NCI-H82 (cell line): ENCODE measurements at places on chromosomes 2 and 18.
A peak's percentile ranks its signal among the peaks of the same experiment; 100 is the strongest.

DNA sequence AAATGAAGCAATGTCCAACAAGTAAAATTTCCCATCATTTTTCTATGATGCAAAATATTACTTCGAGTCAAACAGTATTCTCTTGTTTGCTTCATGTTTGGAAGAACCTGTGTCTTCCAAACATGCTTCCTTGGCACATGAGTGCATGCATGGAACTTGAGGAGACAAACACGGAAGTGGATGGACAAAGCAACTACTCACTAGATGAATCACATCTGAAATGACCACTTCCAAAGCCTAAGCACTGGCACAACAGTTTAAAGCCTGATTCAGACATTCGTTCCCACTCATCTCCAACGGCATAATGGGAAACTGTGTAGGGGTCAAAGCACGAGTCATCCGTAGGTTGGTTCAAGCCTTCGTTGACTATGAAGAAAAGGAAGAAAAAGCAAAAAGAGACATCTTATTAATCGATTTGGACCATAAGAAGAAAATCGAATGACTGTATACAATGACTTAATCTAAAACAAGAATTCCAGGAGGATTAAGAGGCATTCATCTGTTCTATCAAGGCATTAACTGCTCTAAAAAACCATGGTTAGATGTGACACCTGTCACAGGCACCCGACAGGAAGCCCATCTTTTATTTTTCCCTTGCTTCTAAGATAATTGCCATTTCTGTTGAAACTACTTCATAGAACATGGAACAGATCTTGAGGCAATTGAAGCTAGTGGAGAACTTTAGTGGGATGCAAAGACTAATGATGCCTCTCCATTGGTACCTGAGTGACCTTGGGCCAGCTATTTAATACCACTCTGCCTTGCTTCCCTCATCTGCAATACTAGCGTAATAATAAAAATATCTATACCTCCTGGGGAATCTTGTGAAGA is 56.0 kb downstream of the ATIC start:
- peak; percentile 41 for DNase-seq

DNA sequence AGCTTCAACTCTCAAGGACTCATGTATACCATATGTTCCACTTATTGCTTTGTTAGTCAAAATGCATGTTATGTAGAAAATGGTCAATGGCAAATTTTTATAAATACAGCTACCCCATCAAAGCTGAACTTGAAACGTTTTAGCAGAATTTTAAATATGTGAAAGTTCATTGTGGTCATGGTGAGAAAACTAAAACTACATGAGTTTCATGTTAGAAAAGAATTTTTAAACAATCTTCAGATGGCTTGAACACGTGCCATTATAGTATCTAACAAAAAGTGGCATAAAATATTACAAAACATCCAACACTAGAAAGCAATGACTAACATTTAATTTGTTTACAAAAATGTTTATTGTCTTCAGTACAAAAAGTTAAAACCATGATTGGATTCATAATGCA is 246.0 kb upstream of the KCNJ3 start:
- DNase-seq, result no peak

DNA sequence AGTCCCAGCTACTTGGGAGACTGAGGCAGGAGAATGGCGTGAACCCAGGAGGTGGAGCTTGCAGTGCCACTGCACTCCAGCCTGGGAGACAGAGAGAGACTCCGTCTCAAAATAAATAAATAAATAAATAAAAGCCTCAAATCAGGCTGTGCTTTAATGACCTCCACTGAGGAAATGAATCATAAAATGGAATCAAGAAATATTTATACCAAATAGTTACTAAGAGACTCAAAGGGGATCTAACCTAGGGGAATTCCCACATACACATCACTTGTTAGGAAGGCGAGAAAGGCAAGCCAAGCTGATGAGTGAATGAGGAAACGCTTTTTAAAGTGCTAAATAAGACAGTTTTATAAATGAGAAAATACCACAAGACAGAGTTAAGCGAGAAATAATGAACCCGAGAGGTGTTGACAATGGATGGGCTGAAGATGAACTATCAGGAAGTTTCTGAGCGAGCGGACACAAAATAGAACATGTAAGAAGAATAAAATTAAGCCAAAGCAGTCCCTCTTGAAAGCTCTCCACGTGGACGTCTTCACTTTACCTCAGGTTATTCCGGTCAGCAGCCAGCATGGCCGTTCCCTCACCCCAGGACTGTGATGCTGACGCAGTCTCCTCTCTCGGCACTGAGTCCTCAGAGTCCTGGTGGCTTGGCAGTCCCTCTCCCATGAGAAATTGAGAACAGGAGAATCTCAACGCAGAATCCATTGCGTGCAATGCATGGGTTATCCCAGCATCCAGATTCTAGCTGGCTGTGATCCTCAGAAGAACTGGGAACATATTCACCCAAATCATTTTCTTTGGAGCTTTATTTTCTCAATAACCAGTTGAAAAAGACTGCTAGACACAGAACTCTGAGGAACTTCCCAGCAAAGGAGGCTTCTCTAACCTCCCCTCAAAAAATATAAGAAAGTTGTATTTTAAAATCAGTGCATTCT is 22.3 kb downstream of the PXDN start:
- no peak for DNase-seq

DNA sequence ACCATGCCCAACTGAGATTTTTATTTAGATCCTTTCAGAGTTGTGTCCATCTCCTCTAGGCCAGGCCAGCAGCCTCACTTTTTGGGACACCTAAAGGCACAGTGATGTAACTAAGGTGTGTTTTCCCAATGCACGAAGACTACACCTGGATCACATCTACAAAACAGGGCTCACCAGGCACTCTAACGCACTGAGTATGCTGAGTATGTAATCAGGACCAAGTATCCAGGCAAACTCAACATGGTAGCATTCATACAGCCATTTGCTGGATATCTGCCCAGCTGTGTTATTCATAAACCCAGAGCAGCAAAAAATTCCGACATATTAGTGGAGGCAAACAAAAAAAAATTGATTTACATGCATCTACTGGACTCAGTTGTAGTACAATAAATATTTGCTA is 33.8 kb downstream of the LPIN2 start:
- DNase-seq, result no peak

GRCh38 chr2:29811378-29811777 is 110.0 kb downstream of the ALK start:
- no peak for DNase-seq

DNA sequence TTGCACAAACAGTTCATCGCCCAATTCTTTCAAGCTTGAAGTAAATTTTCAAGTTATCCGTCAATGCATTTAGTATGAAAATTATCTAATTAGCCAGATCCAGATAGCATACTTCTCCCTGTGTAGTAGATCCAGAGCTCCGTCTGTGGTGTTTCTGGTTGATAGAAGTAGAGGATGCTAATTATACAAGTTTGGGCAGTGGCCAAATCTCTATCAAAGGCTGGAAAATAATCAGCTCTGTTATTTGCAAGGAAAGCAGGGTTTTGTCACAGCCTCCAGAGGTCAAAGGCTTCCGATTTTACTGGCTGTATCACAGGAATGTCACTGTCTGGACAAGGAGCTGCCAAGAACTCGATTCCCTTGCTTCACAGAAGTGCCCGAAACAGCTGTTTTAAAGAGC is 28.6 kb downstream of the LRRC30 start:
- no peak for DNase-seq

DNA sequence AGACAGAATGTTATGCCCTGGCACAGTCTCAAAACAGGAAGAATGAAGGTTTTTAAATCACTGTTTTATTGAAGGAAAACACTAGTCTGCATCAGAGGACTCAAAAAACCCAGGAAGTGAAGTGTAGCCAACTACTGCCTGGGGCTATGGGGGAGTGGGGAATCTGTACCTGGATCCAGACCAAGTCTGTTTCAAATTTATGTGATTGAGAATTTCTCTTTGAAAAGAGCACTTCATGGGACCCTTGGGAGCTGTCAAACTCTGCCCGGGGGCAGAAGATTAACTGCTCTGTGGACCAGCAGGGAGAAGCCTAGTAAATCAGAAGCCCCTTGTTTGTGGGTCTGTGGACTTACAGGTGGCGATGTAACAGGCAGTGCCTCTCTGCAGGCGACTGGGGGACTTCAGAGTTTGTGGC is 45.3 kb upstream of the TANC1 start:
- no peak for DNase-seq

GRCh38 chr2:25972049-25972823 is 10.1 kb downstream of the KIF3C start:
- no peak for DNase-seq

GRCh38 chr2:180314086-180314485 is 307.0 kb upstream of the CWC22 start:
- DNase-seq, result no peak

DNA sequence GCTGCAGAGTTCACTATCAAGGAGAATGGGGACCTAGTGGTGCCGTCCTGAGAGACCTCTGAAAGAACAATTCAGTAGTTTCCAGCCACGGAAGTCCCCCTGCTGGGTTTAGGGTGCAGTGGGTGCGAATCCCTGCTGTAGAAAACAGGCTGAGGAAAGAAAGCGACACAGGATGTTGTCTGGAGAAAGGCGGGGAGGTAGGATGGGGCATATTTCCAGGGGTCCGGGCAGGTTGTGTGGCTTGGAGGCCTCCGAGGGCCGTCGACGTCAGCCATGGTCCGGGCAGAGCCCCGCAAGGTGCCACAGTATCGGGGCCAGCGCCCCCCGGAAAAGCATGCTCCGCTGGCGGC is 807 bp upstream of the CREB1 start:
- peak; percentile 60 for DNase-seq

GRCh38 chr2:226776104-226776503 is 23.5 kb downstream of the IRS1 start:
- no peak for DNase-seq

GRCh38 chr18:39571511-39571910 is 2005.9 kb upstream of the CELF4 start:
- DNase-seq, result peak; percentile 55

GRCh38 chr18:47985866-47986265 is 55.4 kb upstream of the SMAD2 start:
- no peak for DNase-seq
